ENCODE measurements at places on chromosomes 11 and 22.

GRCh38 chr11:116126562-116126961, 622.3 kb upstream of the CADM1 start:
- DNase-seq, result no peak

- DNase-seq, result no peak
Measured at GRCh38 chr11:114000526-114000925, 25.6 kb downstream of the HTR3A start.

DNA sequence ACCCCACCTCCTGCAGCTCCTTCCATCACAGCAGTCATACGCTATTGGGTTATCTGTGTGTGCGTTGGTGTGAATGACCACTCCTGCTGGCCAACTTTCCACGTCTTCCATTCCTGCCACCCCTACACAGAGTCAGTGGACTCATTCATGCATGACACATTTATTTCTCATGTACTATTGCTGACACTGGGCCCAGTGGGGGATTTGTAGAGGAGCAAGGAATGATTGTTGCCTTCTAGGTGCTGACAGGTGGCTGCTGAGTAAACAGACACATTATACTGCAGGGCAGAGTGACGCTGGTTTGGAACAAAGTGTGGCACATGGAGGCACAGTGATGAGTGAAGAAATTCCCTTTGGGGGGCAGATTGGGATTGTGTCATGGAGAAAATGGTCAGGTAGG, 113.9 kb downstream of the CCDC81 start:
- DNase-seq, result no peak

- no peak for DNase-seq
Measured at GRCh38 chr11:10622957-10623791, 54.7 kb upstream of the LYVE1 start.

GRCh38 chr11:128135451-128135850, 451.9 kb downstream of the ETS1 start:
- DNase-seq, result peak; percentile 11

DNA sequence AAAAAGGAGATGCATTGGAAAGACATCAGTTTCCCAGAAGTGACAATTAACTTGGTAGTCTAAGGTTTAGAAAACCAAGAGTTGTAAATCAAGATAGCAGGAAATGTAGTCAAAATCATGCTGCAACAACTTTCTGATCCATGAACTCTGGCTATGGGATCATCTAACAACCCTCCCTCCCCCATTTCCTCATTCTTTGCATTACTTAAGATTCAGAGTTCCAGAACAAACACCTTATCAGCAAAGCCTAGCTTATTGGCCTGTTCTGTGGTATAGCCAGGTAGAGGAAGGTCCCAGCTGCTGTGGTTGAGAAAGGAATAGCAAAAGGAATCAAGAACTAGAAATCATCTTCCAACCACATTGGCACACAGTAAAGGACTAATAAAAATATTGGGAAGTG, 651.1 kb downstream of the METTL15 start:
- DNase-seq, result peak; percentile 41

- no peak for DNase-seq
Measured at GRCh38 chr11:4090258-4090657, 4.3 kb upstream of the RRM1 start.

DNA sequence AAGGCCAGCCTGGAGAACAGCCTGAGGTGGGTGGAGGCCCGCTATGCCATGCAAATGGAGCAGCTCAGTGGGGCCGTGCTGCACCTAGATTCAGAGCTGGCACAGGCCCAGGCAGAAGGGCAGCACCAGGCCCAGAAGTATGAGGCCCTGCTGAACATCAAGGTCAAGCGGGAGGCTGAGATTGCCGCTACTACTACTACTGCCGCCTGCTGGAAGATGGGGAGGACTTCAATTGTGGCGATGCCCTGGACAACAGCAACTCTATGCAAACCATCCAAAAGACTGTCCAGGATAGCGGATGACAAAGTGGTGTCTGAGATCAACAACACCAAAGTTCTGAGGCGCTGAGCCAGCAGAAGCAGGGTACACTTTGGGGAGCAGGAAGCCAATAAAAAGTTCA, 3.1 kb upstream of the TMEM218 start:
- DNase-seq, result no peak

DNA sequence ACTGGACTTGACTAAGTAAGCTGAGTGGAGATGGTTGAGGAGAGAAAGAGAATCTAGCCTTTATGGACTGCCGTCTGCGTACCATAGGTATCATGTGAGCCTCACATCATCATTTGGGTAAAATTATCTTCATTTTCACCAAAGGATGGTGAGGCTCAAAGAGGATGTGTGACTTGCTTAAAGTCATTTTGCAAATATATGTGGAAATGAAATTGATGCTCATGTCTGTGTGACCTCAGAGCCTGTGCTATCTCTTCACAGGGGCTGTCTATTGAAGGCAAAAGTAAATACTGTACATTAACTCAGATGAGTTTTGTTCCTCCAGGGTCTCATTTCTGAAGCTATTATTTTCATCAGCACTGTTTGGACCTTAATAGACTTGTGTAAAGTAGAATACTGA, 83.3 kb upstream of the ALKBH3 start:
- no peak for DNase-seq

- DNase-seq, result no peak
Measured at GRCh38 chr11:117621226-117621625, 175.8 kb downstream of the DSCAML1 start.

- DNase-seq, result no peak
Measured at GRCh38 chr22:38866399-38867123, 5.5 kb downstream of the CBX6 start.

DNA sequence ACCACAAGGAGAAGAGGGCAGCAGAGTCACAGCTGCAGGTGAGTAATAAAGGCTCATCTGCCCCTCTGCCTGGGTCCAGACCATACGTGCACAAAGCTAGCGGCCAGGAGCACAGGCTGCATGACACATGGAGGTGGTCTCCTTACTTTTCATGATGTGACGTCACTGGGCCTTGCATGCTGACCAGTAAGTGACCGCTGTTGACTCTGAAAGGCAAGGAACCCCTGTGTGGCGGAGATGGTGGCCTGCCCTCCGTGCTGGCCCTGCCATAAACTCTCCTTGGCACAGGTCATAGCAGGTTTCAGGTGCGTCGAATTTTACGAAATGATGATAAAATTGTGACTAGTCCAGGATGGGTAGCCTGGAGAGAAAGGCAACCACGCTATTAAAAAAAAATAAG, 7.6 kb upstream of the PARVG start:
- DNase-seq, result no peak

GRCh38 chr22:25051073-25051472, 98.6 kb downstream of the KIAA1671 start:
- no peak for DNase-seq

DNA sequence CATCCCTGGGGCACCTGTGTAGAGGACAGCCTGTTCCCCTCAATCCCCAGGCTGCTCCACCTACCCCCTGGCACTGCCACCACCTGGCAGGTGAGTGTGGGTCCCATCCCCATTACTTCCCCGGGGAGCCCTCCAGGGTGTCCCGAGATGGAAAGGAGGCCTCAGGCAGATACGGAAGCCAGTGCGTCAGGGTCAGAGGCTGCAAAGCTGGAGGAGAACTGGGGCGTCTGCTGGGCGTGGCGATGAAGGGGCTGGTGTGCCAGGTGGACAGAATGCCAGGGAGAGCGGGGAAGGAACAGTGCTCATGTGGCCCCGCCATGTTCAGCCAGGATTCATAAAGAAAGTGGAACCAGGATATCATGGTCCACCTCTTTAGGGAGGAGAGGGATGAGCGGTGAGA, 7.8 kb downstream of the YPEL1 start:
- DNase-seq, result no peak

GRCh38 chr22:49547751-49548239, 279.9 kb downstream of the BRD1 start:
- no peak for DNase-seq

GRCh38 chr22:47474464-47474863, 712.0 kb downstream of the TBC1D22A start:
- DNase-seq, result no peak
